ENCODE measurements at places on chromosomes 1 and 21.

DNA sequence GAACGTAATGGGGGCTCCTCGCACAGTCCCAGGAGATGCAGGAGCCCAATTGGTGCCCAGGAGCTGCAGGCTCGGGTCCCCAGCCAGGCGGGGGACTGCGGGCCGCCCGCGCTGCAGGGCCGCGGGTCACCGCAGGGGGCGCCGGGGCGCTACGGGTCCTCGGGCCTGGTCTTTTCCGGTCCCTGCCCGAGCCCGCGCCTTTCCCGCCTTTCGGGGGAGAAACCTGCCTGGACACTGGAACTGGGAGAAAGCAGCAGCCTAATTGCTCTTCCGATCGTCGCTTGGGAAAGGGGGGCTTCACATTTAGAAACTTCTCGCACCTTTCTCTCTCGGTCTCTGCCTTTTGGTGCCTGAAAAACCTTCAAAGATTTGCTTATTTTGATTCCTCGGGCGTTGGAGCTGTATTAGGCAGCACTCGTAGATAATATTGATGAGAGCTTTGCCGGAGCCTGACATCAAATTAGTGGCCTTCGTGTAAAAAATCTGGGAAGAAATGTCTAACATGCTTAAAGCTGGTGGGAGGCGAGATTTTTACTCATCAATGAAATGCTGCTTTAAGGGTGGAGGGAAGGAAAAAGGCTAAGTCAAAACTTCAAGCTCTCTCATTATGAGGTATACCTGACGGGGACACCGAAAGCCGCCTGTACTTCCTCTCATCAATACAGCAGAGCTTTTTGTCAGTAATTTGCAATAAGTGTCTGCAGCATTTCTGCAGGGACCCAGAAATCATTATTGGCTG is 12.6 kb upstream of the BARHL2 start:
- DNase-seq = no peak

DNA sequence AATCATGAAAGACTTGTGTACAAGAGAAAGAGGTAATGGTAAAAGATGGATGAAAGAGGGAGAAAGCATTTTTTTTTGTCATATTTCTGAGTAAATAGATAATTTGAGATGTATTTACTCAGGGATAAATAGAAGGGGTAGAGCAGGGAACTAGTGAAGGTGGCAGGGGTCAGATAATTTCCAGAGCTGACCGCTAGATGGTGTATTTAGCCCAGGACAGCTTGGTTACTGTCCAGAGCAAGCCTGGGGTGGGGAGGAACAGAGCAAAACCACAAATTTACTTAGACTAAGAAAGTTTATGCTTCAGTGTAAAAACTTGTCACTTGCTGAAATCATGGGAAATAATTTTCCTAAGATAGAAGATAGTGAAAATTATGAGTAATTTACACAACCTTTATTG is 91.5 kb downstream of the XCL2 start:
- DNase-seq = no peak

GRCh38 chr21:46567348-46567747 is 37.5 kb downstream of the S100B start:
- DNase-seq = no peak

- no peak for DNase-seq
Observed at GRCh38 chr1:198711837-198712236, 73.0 kb downstream of the PTPRC start.

GRCh38 chr1:154170547-154171222 is 15.8 kb upstream of the NUP210L start:
- no peak for DNase-seq

DNA sequence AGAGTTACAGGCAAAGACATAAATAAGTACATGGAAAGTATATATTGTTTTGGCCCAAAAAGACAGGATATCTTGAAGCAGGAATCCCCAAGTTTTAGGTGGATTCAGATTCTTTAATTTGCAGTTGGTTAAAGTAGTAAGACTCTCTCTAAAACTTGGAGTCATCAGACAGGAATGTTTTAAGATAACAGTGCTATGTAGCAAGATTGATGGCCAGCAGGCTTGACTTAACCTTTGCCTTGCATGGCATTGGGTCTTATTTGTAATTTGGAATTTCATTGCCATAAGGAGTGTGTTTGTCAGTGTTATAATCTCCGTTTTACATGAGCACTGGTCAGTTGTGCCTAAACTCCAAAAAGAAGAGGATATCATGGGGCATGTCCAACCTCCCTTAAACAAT is 727.6 kb upstream of the CHRM3 start:
- DNase-seq = no peak

- DNase-seq = no peak
Observed at GRCh38 chr1:145805057-145805456, 18.8 kb downstream of the RNF115 start.

DNA sequence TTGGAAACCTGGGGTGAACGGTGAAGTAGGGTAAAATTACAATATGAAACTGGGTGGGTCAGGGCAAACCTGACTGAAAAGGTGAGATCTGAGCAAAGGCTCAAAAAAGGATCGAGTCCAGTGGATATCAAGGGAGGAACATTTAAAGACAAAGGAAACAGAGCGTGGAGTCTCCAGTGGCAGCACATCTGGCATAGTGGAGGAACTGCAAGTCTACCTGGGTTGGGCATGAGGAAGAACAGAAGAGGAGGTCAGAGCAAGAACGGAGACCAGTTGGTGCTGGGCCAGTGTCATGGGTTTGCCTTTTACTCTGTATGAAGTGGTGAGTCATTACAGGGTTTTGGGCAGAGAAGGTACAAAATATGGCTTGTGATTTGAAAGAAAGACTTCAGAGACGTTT is 163.7 kb downstream of the NTPCR start:
- no peak for DNase-seq

DNA sequence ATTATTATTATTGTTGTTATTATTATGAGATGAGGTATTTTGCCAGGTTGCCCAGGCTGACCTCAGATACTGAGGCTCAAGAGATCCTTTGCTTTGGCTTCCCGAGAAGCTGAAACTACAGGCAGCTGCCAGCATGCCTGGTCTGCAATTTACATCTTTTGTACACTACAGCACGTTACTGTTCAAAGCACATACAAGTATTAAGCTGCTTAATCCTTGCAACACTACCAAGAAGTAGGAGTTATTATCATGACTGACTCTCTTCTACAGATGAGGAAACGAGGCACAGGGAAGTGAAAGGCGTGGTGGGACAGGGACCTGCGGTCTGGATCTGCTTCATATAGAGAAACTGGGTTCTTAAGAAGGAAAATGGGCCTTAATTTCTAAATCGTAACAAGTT is 11.6 kb downstream of the ERG start:
- no peak for DNase-seq

DNA sequence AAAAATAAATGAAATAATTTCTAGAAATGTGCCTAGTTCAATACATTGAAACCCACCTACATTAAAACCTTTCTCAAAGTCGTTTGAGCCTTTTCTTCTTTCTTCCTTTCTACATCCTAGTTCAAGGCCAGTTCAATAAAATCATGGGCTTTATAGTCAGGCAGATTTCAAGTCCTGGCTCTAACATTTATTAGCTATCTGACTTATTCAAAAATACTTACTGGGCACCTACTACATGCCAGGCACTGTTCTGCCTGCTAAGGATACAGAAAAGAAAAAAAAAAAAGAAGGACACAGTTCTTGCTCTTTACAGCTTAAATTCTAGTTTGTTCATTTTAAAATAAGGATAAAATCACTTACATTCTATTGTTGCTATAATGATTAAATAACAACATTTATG is 134.2 kb upstream of the FGGY start:
- no peak for DNase-seq

GRCh38 chr1:68313735-68314134 is 81.4 kb upstream of the WLS start:
- peak; percentile 72 for DNase-seq

DNA sequence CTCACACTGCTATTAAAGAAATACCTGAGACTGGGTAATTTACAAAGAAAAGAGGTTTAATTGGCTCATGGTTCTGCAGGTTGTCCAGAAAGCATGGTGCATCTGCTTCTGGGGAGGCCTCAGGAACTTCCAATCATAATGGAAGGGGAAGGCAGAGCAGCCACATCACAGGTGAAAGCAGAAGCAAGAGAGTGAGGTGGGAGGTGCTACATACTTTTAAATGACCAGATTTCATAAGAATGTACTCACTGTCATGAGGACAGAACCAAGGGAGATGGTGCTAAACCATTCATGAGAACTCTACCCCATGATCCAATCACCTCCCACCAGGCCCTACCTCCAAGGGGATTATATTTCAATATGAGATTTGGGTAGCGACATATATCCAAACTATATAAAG is 55.7 kb downstream of the MRPL39 start:
- no peak for DNase-seq

GRCh38 chr1:41891199-41891896 is 27.4 kb downstream of the HIVEP3 start:
- DNase-seq = peak; percentile 28

- no peak for DNase-seq
Observed at GRCh38 chr1:21269461-21270085, 20.7 kb downstream of the ECE1 start.

GRCh38 chr1:40841602-40842001 is 20.6 kb downstream of the CITED4 start:
- no peak for DNase-seq

DNA sequence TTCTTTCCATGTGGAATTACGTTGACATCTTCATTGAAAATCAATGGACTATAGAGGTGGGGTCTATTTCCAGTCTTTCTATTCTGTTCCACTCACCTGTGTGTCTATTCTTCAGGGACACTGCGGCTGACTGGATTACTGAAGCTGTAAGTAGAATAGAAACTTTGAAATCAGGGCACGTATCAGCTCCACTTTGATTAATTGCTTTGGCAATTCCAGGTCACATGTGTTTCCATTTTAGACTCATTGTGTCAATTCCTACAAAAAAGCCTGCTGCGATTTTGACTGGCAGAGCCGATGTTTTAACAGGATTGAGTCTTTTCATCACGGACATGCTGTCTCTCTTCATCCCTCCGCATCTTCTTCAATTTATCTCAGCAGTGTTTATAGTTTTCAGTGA is 20.9 kb upstream of the RNF223 start:
- DNase-seq = no peak

- DNase-seq = no peak
Observed at GRCh38 chr1:39158327-39159086, 46.0 kb upstream of the MACF1 start.

DNA sequence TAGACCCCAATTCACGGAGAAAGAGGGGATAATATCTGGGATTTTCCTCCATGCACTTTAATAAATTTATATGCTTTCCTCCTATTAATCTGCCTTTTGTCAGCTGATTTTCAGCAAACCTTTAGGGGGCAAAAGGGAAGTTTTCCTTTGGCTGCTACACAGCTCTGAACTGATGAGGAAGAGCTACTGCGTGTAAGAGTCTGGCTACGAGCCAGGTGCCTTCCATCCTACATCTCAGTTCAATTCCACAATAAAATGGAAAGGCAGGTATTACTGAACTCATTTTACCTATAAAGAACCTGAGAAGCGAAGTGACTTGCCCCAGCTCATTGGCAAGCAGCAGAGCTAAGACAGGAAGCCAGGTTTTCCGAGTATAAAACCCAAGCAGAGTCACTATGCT is 28.3 kb upstream of the ZNF326 start:
- DNase-seq = no peak

DNA sequence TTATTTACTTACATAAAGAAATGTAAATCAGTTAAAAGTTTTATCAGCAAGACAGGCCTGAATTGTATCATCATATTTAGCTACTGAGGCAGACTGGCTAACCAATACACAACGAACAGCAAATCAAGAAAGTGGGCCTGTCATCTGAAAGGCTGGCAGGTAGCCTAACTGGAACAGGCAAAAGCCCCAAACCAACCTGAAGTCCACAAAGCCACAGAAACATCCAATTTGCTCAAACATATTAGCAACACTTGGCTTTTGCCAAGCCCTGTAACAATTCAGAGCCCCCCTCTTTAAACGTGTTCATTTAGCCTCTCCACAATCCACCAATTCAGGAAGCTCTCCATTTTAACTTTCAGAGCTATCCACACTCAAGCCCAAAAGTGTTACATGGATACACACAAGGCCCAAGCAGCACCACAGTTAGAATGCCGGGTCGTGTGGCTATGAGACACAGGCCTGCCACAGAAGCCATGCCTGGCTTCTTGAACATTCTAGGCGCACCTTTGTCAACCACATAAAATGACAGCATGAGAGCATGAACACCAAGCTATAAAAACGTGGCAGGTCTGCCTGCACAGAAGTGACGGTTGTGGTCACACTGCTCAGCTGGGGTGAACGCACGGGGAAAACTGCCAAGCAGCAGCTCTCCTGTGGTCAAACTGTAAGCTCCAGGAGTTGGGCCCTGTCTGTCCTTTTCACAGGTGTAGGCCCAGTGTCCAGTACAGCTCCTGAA is 49.3 kb downstream of the CD34 start:
- no peak for DNase-seq

Data from NCI-H187 treated with DMSO at 0.1 percent for 48 hours (cell line).